ENCODE measurements at places on chromosomes 12 and 14.
A peak's percentile ranks its signal among the peaks of the same experiment; 100 is the strongest.

DNA sequence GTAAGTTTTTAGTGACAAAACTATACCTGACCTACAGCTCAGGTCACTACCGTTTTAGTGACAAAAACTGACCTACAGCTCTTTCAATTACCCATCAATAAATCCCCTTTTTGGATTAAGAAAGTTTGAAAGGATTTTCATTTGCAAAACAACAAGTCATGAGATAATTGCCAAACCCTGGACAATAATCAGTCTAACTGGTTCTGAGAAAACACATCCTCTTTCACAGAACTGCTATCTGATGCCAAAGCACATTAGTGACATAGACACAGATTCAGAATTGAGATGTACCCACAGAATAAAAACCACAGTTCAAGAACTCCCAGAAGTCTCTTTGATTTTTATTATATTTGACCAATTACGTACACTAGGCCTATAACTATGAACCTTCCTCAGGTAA is 126.0 kb upstream of the COCH start:
- no peak for DNase-seq

GRCh38 chr14:73248108-73248868 is 11.0 kb downstream of the PAPLN start:
- DNase-seq: no peak

DNA sequence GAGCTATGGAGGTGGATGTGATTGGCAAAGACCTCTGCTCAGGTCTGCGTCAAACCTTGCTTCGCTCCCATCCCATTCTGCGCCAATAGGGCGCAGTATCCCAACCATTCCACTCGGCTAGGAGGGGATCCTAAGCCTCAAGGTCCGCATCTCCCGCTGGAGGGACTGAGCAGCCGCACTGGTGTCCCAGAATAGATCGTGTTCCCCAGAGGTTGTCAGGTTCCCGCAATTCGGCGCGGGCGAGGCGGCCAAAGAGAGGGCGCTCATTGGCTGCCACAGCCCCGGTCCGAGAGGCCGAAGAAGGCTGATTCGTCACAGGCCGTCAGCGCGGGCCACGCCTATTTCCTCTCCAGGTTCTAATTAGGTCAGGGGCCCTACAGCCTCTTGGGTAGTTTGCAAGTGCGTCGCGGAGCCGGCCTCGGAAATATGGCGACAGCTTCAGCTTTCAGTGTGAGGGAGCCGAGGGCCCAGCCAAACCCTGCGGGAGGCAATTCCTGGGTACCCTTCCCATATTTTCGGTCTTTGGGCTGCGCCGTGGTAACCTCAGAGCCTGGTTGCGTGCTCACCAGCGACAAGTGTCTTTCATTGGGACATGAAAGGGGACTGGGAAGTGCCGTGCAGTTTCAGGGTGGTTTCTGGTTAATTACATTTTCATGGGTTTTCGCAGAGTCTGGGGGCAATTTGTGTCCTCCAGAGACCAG is 5.0 kb downstream of the OR10AD1 start:
- DNase-seq: peak; percentile 83

- DNase-seq: no peak
Observed at GRCh38 chr12:88113871-88114270, 28.0 kb downstream of the CEP290 start.

GRCh38 chr14:65072937-65073336 is 29.4 kb downstream of the MAX start:
- DNase-seq: no peak

DNA sequence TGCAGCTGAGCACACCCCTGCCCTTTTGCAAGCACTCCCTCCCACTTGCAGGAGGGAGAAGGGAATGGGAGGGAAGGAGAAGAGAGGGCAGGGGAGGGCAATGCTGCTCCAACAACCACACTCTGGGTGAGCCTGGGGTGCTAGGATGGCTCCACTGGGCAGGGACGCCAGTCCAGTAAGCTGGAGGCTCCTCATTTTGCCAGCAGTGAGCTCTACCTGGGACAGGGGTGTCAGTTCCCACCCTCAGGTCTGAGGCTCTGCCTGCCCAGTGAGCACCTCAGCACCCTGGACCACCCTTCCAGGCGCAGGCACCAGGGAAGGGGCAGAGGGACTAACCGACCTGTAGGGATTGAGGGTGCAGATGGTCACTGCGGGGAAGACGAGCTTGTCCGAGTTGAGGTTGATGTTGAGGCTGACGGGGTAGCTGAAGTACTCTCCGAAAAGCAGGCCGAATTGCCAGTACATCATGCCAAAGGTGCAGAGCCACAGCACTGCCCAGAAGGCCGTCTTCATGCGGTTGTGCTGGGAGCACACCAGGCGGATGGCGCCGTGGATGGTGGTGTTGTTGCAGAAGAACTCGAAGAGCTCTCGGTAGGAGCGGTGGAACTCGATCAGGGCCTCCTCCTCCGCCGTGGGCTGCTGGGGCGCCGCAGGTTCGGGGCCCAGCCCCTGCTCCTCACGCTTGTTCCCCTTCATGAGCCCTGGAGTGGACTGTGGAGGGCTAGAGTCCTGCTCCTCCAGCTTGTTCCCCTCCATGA is 1.2 kb downstream of the SCNN1A start:
- DNase-seq: no peak

DNA sequence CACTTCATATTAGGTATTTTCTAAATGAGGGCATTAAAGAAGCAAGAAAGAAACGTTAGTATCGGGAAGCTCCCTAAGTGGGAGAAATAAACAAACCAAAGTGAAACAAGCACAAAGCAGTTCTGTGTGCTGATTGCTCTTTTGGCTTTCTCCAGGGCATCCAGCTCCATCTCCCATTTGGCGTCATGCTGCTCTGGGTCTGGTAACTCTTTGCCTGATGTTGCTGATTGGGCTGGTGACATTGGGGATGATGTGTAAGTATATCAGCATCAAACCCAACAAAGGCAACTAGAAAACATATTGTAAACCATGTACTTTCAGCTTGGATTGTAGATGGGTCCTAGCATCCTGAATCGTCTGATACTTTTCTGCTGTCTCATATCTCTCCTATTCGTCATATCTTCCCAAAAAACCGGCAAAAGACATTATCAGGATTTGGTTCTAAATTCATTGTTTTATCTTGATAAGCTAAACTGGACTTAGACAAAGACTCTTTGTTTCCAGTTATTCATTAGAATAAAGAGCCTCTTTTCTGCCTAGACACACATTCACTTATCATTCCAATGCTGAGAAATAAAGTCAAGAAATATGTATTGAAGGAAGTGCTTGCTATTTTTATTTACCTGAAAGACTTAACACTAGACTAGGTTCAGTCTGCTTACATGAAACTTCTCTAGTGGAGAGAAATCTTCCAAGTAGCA is 2.4 kb downstream of the CLEC12B start:
- DNase-seq: no peak

DNA sequence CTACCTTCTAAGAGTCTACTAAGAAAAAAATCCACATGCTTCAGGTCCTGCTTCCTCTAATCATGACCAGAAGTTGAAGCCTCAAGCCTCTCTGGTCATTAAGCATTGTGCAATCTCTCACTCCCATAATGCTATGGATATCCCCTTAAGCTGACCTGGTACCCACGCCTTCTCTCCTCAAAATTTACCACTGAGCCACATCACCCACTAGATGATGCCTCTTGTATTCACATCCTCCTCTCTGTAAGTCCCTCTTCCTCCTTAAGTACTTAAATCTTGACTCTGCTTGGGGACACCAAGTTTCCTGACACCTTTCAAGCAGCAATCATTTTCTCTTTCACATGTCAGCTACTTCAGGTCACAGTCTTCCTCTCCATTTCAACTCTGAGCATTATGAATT is 9.8 kb downstream of the GALNT4 start:
- DNase-seq: no peak

All from stimulated activated CD8-positive, alpha-beta memory T cell treated with anti-CD3 and anti-CD28 coated beads, Interleukin-7, amount 100 ng/mL, for 4 hours (primary cell).